NCI-H748 treated with DMSO at 0.1 percent for 48 hours (cell line): ENCODE measurements at places on chromosomes 12 and 14.

GRCh38 chr12:126354633-126355032 lies 1289.4 kb downstream of the AACS start:
- DNase-seq = no peak

DNA sequence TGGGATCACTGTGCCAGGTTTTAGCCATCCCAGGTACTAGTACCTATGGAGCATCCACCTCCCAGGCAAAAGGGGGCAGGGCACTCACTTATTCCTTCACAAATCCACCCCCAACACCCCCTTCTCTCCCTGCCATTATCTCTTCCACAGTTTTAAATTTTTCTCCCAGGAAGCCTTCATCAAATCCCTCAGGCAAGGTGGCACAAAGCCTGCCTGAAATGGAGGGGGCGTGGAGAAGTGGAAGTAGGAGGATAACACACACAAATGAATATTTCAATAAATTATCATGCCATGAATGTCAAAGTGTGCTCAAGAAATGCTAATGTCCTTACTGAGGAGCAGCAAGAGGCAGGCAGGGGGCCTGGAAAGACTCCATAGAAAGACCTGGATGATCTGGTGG lies 4.7 kb upstream of the CHST11 start:
- no peak for DNase-seq

- DNase-seq = peak; percentile 38
These were observed 874 bp upstream of the RNU6-8 start for GRCh38 chr14:32203928-32204357.

DNA sequence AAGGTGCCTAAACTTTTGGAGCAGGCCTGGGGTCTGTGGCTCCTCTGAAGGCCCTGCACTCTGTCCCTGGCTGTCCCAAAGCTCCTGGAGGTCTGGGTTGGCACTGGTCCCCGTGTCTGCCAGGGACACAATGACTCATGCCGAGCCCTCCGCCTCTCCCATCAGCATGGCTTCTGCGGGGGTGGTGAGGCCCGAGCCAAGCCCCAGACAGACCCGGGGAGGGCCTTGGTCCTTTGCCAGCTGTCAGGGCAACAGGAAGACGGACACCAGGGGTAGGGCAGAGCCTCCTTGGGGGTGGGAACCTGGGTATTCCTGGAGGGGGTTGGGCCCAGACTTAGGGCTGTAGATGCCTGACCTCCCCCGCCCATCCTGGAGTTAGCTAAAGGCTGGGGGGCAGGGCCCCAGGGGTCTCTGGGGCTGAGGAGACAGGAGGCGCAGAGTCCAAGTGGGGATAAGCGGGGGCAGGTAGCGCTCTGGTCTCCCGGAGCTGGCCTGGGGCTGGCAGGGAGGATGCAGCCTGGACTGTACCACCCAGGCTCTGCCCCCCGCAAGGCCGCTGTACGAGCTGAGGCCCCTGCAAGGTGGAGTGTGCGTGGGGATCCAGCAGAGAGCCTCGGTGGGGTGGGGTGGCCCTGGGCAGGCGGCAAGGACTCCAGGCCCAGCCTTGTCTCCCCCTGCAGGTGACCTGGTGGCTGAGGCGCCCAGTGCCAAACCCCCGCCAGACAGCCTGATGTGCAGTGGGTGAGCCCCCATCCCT lies 16.4 kb upstream of the PUS1 start:
- no peak for DNase-seq

DNA sequence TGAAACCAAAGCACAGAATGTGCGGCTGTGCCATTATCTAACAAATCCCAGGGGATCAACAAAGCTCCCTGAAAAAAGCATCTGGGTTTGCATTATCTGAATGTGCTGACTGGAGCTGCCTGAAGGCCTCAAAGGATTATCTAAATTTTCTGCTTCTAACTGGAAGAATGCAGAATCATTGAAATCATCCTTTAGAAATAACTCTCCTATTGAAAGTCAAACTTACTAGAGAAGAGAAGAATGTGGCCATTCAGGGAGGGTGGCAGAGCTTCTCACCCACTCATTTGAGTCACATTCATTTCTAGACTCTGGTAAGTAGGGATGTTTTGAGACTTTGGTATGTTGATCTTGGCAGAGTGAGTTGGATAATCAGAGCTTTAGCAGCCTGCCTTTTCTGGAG lies 220.6 kb upstream of the RGS6 start:
- DNase-seq = no peak

- peak; percentile 28 for DNase-seq
These were observed 9.2 kb upstream of the LBHD2 start for GRCh38 chr14:103074729-103075367.

DNA sequence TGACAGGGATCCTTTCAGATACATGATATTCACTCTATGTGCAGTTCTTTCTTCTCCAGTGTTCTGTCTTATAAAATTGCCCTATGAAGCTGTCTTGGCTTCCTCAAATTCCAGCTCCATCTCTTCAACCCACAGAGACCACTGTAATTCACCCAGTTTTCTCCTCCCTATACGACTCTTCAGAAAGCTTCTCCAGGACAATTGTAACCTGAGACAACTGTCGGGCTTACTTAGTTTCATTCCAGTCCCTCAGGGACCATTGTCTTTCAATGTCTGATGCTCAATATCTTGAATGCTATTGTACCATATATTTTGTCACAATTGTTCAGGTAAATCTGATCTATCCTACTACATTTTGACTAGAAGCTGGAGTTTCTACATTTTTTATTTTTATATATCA lies 345.3 kb downstream of the RPL10L start:
- no peak for DNase-seq

GRCh38 chr14:68692216-68692615 lies 100.7 kb downstream of the ZFP36L1 start:
- no peak for DNase-seq

DNA sequence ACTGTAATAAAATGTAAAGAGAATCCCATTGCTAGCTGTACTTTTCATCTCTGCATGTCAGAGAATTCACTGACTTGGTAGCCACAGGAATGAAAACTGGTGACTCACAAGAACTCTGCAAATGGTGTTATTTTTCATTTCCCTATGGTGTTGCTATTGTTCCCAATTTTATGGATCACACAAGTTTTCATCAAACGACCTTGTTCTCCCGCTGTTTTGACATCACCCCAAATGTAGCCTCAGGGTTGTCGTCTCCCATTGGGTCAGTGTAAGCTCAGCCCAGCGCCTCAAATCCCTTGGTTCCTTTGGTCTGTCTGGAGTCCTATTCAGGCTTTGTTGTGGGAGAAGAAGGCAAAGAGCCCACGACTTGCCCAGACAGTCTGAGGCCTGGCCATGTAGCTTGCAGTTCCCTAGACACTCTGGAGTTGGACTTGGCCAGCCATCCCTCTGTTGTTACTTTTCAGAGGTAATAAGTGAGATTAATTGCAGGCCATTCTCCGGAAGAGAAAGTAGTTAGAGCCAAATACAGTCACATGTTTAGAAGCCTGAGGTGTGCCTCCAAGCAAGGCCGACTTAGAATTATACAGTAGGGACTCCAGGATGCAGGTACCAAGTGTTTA lies 159.2 kb downstream of the TGFB3 start:
- no peak for DNase-seq

GRCh38 chr12:125351788-125352187 lies 286.6 kb downstream of the AACS start:
- no peak for DNase-seq

- DNase-seq = no peak
These were observed 91.5 kb downstream of the FBXL14 start for GRCh38 chr12:1502831-1503230.

DNA sequence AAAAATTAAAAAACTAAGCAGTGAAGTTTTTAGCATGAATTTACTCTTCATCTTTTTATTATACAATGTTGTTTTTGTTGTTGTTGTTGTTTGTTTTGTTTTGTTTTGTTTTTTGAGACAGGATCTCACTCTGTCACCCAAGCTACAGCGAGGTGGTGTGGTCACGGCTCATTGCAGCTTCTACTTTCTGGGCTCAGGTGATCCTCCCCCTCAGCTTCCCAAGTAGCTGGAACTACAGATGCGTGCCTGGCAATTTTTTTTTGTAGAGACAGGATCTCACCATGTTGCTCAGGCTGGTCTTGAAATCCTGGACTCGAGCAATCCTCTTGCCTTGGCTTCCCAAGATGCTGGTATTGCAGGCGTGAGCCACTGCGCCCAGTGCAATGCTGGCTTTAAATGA lies 11.3 kb downstream of the PPFIBP1 start:
- no peak for DNase-seq

- peak; percentile 0 for DNase-seq
These were observed 20.9 kb upstream of the ANO2 start for GRCh38 chr12:5965950-5966383.

DNA sequence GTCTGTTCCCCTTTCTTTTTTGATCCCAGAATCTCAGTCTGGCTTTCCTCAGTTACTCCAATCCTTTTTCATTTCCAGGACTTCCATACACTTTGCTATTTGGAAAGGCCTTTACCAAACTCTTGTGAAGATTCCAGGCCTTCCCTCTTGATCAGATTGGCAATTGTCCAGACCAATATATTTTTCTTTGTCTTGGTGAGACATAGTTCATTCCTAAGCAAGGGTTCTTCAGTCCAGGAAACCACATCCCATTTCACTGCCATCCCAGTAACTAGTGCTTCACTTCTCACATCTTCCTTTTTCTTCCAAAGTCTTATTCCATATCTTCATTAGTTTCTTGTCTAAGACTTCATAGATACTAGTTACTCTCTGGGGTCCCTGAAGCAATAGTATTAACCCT lies 2.1 kb upstream of the PTPRQ start:
- no peak for DNase-seq

DNA sequence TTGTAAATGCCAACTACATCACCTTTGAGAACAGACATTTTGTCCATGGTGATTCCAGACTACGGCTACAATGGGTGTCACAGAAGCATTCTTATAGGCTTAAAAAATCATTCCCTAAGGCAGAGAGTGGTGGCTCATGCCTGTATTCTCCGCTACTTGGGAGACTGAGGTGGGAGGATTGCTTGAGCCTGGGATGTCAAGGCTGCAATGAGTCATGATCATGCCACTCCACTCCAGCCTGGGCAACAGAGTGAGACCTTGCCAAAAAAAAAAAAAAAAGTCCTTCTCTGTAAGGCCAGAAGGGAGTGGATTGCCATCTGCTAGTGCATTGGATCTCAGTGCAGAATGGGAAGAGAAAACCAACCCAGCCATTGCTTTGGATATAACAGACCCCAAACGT lies 522.5 kb downstream of the VRK1 start:
- DNase-seq = no peak

DNA sequence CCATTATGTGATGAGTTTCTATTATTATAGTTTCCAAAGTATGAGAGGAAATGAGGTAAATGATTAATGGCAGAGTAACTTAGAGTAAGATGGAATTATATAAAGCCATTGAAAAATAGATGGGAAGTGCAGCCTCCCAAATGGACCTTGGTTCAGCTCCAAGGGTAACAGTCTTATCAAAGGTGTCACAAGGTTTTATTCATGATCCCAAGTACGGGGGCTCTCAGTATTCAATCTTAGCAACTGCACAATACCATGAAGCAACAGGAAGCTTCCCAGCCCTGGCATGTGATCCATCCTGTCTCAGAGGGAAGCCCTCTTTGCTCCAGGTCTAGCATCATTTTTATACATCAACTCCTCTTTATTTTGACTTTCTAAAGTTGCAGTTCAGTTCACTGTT lies 948.2 kb downstream of the GALC start:
- DNase-seq = no peak

- no peak for DNase-seq
These were observed 31.9 kb upstream of the RAP1B start for GRCh38 chr12:68578765-68579164.

GRCh38 chr14:96688629-96689028 lies 108.6 kb upstream of the VRK1 start:
- no peak for DNase-seq

- DNase-seq = no peak
These were observed 39.6 kb downstream of the DNAH10 start for GRCh38 chr12:123801573-123802178.

GRCh38 chr12:44817687-44818086 lies 58.4 kb downstream of the NELL2 start:
- no peak for DNase-seq

GRCh38 chr12:26636710-26637328 lies 196.2 kb downstream of the ITPR2 start:
- DNase-seq = no peak

DNA sequence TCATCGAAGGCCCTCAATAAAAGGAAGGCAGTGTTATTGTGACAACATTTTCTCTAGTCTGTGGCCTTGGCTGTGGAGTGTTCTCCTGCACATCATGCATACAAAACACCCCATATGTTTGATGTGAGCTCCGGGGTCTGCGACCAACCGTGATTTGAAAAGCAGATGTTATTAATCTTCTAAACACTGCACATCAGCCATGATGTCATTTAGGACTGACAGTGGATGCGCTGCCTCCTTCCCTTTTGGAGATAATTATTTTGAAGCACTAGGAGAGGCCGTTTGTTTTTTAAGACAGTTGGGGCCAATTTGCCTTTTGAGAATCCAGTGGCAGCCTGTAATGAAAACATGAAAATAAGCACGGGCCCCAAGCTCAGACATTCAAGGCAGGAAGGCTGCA lies 1041.6 kb downstream of the BCL11B start:
- no peak for DNase-seq

GRCh38 chr14:41549821-41550607 lies 56.7 kb upstream of the LRFN5 start:
- DNase-seq = no peak

- peak; percentile 1 for DNase-seq
These were observed 59.7 kb downstream of the DAO start for GRCh38 chr12:108939594-108939993.

DNA sequence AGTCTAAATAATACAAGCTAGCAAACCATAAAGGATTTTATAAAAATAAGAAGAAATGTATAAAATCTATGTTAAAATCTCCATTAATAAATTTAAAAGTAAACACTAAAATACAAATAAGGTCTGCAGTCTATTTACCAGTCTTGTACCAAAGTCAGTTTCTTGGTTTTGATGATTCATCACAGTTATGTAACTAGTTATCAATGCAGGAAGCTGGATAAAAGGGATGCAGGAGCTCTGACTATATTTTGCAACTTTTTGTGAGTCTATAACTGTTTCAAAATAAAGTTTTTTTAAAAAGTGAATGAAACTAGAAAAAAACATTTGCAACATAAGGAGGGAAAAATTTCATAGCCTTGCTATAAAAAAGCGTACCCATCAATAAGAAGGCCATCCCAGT lies 151.5 kb downstream of the DERA start:
- no peak for DNase-seq

DNA sequence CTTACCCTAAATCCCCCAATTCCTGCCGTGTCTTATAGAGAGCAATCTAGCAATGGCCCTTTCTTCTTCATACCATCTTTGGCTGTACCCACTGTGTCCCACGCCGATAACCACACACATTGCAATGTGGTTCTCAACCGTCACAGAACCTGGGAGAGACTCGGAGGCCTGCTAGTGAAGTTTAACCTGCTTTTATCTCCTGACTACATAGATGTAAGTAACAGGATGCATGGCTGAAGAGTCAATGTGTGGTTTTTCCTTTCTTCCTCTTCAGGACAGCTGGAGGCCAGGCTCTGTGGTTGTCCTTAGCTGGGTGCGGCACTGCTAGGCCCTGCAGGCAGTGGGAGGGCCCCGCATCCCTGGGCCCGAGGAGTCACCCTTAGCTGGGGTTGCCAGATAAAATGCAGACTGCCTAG lies 51.3 kb downstream of the ZNF664 start:
- DNase-seq = no peak
